ENCODE measurements at places on chromosomes 5 and 9. TPM values are rescaled to one million over a fixed set of nuclear protein-coding genes. Genes with fewer than 3 reads are reported as not detected.

Gene CD274
- total RNA-seq: not detected

Gene FGFR4
- total RNA-seq: 145 TPM

Gene PKD2L2
- total RNA-seq: not detected

Gene MAMDC4
- total RNA-seq: 317 TPM

Gene EFCAB9
- not detected for total RNA-seq

Gene SPATA31A3
- not detected for total RNA-seq

Gene SEC24A
- 72.4 TPM for total RNA-seq

Gene COL23A1
- 3.6 TPM for total RNA-seq

Gene LCNL1
- not detected for total RNA-seq

Gene NUTM2G
- total RNA-seq: not detected

Gene LIFR
- 15.2 TPM for total RNA-seq

Gene FAM221B
- total RNA-seq: not detected

Gene CATSPER3
- not detected for total RNA-seq

Gene HTR4
- 0.92 TPM for total RNA-seq

Gene CCDC171
- 26.3 TPM for total RNA-seq

Gene EPB41L4B
- 27.5 TPM for total RNA-seq

Gene WDR36
- total RNA-seq: 5.5 TPM

Gene GDA
- total RNA-seq: not detected

Gene OTP
- not detected for total RNA-seq

Gene IRX4
- not detected for total RNA-seq

Gene FBXW5
- total RNA-seq: 174 TPM

Gene LRRC19
- total RNA-seq: not detected

Gene TEX53
- total RNA-seq: not detected

Gene CBY3
- total RNA-seq: not detected

Gene C9orf153
- total RNA-seq: not detected

Gene ANXA2R
- 2.2 TPM for total RNA-seq
